ENCODE measurements at places on chromosomes 12 and 14.

DNA sequence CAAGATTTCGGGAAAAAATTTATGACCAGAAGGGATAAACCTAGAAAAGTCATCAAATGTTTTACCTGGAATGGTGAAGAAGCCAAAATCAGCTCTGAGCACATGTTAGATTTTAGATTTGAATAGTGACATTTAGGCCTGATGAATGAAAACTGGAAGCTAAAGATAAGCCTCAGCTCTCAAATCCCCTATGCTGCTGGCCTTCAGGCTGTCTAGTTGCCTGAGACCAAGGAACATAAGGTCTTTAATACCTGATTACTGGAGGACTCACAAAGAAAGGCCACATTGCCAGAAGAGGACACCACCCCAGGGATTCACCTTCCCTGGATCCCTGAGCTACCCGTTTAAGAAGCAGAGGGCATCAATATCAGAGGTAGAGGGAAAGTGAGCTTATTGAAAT is 56.6 kb downstream of the BCL2L14 start:
- DNase-seq = no peak

- no peak for DNase-seq
Observed at GRCh38 chr12:119693511-119693910, 25.6 kb downstream of the PRKAB1 start.

DNA sequence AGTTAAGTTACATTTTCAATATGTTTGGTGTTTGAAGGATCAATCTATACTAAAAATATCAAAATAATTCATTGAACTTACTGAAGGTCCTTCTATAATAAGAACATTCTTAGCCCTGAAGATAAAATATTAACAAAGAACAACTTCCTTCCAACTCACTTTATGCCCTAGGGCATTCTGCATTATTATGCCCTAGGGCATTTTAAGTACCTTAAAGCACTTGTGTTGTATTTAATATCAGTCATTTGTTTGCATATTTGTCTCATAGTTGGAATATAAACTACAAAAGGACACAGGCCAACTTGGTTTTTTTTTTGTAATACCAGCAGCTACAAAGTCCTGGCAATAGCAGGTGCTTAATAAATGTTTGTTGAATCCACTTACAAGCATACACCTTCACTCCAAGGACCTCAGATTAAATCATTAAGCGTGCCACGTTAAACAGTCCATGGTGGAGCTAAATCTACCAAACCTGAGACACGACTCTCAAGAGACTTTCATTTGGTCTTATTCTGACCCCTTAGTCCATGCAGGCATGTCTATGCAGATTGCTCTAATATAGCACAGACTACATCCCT is 50.7 kb downstream of the EPS8 start:
- no peak for DNase-seq

DNA sequence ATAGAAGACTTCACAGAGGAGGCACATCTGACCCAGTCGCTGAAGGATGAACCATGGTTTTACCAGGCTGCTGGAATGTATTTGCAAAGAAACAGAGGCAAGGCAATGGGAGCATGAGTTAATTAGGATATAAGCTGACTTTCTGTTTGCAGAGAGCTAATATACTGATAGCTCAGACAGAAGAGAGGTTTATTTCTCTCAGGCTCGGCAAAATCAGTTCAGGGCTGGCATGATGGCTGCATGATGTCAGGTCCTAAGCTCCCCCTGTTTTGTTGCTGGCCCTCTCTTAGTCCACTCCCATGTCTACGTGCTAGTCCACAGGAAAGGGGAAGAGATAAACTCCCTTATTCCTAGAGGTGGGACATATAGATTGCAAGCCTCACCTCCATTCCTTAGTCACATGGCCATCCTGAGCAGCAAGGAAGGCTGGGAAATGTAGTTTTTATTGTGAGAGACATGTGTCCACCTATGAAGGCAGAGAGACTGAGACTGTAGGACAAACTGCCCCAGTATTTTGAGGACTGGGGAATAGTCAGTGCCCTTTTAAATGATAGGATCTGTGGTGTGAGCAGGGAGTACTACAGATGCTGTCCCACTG is 224.5 kb downstream of the VRK1 start:
- peak; percentile 55 for DNase-seq

- no peak for DNase-seq
Observed at GRCh38 chr12:67459173-67459572, 189.4 kb upstream of the DYRK2 start.

DNA sequence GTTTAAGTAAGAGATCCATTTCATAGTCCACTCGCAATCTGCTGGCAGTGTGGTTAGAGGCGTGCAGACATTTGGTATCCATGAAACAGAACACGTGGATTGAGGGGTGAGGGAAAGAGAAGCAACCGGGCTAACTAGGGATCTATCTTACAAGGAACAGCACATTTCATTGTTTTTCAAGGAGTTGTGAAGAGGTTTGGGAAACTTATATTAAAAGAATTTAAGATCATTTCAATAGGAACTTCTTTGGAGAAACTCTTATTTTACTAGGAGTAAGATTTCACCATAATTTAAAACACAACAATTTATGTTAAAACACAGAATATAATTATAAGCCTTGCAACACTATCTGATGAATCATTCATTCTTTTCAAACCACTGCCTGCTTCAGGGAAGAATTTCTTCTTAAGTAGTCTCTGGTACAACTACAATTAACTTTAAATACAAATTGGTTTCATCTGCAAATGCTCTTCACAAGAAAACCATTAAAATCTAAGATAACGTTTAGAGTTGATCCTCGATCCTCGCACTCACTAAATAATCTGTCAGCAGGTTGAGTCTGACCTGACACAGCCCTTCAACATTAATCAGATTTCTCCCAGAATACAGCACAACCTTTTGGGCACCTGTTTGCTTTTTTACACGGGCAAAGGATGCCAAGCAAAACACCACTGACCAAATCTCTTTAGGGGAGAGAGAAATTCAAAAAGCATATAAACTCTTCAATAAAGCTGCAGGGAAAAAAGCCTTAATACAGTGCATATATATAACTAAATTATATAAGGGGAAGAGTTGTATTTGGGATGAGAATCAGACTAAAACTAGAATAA is 27.3 kb downstream of the PPTC7 start:
- no peak for DNase-seq

DNA sequence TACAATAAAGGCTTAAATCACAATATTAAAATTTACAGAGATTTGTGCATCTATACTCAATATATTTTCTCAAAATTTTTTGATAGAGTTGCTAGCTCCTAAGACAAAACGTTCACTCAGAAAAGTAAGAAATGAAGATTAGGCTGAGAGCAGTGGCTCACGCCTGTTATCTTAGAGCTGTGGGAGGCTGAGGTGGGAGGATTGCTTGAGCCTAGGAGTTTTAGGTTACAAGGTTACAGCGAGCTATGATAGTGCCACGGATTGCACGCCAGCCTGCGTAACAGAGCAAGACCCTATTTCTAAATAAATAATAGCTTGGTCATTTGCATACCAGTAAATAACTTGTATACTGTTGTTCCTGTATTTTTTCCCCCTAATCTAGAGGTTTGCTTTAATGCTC is 35.0 kb upstream of the CFL2 start:
- DNase-seq = no peak

DNA sequence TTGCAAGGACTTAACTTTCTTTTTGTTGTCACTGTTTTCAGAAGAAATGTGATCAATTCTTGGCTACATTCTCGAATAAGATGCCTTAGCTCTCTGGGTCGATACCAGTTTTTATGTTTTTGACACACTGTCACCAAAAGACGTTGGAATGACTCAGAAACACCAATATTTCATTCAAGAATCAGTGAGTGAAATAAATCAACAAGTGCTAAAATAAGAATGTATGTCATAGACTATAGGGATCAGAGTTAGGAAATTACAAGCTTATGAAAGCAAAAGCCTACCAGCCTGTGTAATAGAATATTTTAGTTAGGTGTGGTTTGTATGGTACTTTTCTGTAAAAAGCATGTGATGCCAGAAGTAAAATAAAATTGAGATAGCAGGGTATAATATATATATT is 17.8 kb downstream of the PPHLN1 start:
- no peak for DNase-seq

- no peak for DNase-seq
Observed at GRCh38 chr14:42470427-42470719, 863.7 kb downstream of the LRFN5 start.

GRCh38 chr12:131147894-131148293 is 194.2 kb downstream of the ADGRD1 start:
- no peak for DNase-seq

- DNase-seq = no peak
Observed at GRCh38 chr12:19484738-19485137, 45.4 kb downstream of the AEBP2 start.

- DNase-seq = no peak
Observed at GRCh38 chr12:34394211-34395055, 372.1 kb downstream of the ALG10 start.

DNA sequence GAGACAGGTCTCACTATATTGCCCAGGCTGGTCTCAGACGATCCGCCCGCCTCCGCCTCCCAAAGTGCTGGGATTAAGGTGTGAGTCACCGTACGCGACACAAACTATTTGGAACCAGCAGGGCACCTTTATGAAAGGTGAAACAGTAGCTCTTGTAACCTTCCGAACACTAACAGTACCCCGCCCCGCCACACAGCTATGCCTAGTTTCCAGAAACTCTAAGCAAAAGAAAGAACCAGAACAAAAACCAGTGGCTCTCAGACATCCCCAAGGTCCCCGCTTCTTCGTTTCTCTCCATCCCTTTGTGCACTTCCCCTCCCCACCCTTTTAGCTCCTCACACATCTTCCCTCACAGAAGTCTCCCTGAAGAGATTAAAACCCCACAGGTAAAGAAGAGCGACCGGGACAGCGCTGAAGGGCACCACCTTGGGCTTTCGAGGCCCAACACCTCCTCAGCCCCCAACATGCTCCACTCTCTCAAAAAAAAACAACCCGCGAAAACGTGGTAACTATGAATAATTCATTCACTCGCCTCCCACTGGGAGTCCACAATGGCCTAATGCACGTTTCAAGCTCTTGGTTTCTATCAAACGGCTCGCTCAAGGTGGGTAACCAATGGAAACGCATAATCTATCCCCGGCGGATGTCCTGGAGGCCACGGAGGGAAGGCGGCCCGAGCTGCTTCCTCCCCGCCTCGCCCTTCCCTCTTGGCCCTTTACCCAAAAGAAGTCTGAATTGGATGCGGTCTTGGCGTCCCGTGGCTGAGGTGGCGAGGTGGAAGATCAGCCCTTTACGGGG is 877 bp downstream of the BAG5 start:
- DNase-seq = peak; percentile 29

DNA sequence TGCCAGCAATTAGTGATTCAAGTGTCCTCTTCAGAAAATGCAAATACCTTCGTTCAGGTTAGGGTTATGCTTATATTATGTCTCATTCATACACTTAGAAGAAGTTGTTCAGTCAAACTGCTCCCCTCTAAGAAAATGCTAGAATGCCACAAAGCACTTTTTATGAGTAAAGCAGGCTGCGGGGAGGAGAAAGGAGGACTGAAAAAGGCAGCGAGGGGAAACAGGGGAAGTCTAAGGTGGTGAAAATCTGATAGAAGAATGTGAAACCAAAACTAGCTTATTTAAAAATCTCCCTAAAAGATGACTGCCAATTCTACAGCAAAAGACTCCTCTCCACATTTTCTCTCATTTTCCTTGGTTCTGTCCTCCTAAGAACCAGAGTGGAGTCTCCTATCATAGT is 70.1 kb downstream of the PRKD1 start:
- no peak for DNase-seq

DNA sequence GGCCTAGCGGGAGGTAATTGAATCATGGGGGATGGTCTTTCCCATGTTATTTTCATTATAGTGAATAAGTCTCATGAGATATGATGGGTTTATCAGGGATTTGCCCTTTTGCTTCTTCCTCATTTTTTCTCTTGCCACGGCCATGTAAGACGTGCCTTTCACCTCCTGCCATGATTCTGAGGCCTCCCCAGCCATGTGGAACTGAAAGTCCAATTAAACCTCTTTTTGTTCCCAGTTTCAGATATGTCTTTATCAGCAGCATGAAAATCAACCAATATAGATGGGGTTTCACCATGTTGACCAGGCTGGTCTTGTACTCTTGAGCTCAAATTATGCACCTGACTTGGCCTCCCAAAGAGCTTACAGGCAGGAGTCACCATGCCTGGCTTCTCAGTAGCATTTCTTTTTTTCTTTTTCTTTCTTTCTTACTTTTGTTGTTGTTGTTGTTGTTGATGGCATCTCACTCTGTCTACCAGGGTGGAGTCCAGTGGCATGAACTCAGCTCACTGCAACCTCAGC is 33.2 kb downstream of the TSPAN19 start:
- DNase-seq = no peak

DNA sequence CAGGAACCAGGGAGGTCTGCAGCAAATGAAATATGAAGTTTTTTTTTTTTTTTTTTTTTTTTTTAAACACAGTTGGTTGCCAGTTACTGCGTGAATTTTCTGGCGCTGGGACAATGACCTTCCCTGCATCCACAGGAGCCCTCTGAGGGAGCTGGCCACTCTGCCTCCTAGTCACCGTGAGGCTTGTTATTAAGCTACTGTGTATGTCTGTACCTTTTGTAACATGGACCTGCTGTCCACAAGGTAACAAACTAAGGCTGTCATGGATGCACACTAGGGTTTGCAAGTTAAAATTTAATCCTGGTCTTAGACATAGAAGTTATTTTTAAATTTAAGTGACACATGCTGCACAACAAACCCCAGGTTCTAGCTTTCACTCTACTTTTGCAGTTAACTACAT is 211.0 kb downstream of the SSPN start:
- DNase-seq = no peak

GRCh38 chr14:49755378-49755777 is 12.6 kb upstream of the KLHDC2 start:
- no peak for DNase-seq

DNA sequence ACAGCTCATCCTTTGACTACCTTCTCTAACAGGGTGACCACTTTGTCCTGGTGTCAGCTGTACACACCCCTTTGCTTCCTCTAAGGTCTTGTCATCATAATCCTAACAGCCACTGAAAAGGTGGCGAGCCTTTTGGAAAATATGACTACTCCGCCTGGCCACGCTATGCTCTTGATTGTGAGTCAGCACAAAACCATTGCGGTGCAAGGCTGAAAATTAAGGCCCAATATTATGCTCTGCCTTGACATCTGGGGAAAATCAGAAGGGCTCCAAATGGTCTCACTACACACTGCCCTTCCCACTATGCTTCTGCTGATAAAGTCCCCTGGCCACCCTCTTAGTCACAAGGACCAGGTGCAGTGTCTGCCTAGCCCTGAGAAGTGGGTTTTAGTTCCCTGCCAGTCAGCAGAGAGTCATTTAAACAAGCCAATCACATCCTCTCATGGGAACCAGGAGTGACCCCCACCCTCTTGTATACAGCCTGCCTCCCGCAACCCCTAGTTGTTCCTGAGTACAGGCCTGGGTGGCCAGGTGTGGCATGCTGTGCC is 34.3 kb downstream of the FGD6 start:
- no peak for DNase-seq

- no peak for DNase-seq
Observed at GRCh38 chr14:78710963-78711362, 540.8 kb downstream of the NRXN3 start.

GRCh38 chr12:88553941-88554658 is 26.2 kb downstream of the KITLG start:
- no peak for DNase-seq

GRCh38 chr12:106049105-106049504 is 89.6 kb downstream of the NUAK1 start:
- no peak for DNase-seq

- no peak for DNase-seq
Observed at GRCh38 chr12:85688837-85689236, 147.4 kb downstream of the RASSF9 start.

- no peak for DNase-seq
Observed at GRCh38 chr12:30613119-30613830, 82.4 kb downstream of the IPO8 start.

- DNase-seq = no peak
Observed at GRCh38 chr14:54686219-54686870, 119.4 kb downstream of the SAMD4A start.

Measured in NCI-H526 (cell line).